ENCODE measurements at places on chromosomes 3 and 15.

GRCh38 chr3:59424268-59425010, 374.6 kb upstream of the CFAP20DC start:
- DNase-seq = peak; percentile 15

GRCh38 chr15:63972801-63973200, 73.5 kb downstream of the DAPK2 start:
- DNase-seq = no peak

GRCh38 chr3:197189623-197190022, 108.8 kb downstream of the DLG1 start:
- no peak for DNase-seq

DNA sequence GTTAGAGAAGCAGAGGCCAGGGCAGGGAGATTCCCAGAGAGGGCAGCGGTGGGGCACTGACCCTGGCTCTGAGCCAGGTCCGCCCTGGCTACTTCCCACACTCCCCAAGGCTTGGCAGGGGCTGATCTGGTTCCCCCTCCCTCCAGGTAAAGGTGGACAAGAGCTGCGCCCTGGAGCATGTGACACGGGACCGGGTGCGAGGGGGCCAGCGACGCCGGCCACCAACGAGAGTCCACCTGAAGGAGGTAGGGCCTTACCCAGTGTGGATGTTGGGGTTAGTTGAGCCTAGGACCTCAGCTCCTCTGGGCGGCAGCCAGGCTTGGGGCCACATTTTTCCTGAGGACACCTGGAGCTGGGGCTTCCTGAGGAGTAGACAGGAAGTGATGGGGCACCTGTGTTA, 19.6 kb downstream of the PLEKHO2 start:
- no peak for DNase-seq

GRCh38 chr3:63576846-63577245, 75.6 kb upstream of the SNTN start:
- no peak for DNase-seq

- no peak for DNase-seq
Observed at GRCh38 chr3:16765661-16766060, 119.1 kb upstream of the PLCL2 start.

- DNase-seq = peak; percentile 88
Observed at GRCh38 chr3:195909644-195910498, 1.5 kb upstream of the TNK2 start.

GRCh38 chr3:4426261-4426781, 40.7 kb downstream of the SUMF1 start:
- DNase-seq = no peak

- no peak for DNase-seq
Observed at GRCh38 chr3:120212505-120212904, 72.5 kb downstream of the GPR156 start.

DNA sequence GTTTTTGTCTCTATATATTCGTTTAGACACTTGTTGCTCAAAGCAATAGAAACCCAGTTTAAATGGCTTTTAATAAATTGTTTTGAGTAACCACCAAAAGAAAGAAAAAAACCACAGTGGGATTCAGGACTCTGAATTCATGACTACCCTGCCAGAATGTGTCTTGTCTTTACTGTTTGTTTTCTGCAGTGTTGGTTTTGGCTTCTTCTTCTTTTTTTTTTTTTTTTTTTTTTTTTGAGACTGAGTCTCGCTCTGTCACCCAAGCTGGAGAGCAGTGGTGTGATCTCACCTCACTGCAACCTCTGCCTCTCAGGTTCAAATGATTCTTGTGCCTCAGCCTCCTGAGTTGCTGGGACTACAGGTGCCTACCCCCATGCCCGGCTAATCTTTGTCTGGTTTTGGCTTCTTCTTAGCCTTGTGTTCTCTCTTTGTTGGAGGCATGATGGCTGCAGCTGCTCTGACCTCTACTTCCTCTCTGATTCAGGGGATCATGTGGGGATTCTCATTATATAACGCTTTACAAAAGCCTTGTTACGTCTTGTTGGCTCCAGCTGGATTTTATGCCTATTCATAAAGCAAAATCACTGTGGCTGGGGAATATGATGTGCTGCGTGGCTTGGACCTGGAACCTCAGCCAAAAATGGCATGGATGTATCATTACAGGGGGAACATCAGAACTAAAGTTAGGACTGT, 54.0 kb downstream of the PLS1 start:
- DNase-seq = no peak

DNA sequence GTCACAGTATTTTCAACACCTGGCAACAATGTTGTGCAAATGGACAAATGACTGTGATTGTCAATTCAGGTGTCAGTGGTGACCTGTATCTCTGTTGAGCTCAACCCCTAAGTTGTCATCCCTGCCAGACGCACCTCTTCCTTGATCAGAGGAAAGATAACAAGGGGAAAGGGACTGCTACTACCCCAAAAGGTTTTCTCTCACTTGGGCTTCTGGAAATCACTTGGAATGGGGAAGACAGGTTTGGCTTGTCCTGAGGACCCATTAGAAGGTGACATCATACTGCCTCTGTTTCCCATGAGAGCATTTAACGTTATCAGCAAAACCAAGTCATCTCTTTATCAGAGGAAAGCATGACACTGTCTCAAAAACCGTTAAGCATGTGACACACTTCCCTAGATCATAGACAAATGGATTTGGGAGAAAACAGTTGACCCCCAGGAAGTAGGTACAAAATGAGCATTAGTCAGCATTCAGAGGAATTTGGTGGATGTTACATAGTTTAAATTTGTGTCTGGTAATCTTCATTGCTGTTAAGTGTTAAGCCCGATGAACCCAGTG, 769.5 kb downstream of the GRM7 start:
- DNase-seq = no peak

GRCh38 chr3:187183903-187184302, 13.4 kb upstream of the RTP1 start:
- no peak for DNase-seq

- DNase-seq = no peak
Observed at GRCh38 chr3:178088963-178089362, 447.3 kb upstream of the KCNMB2 start.

DNA sequence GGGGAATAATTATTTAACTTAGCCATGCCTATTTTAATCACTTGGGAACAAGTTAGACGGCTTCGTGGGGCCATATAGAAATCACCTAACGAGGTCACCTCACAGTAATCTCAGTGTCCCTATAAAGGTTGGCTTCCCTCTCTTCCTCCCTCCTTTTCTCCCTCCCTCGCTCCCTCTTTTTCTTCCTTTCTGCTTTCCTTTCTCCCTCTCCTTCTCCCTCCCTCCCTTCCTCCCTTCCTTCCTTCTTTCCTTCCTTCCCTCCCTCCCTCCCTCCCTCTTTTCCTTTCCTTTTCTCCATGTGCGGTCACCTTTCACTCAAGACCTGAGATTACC, 206.1 kb upstream of the DPH6 start:
- no peak for DNase-seq
